ENCODE measurements at places on chromosomes 3 and 15.

- DNase-seq, result no peak
Measured at GRCh38 chr3:155553780-155554179, 191.1 kb downstream of the PLCH1 start.

DNA sequence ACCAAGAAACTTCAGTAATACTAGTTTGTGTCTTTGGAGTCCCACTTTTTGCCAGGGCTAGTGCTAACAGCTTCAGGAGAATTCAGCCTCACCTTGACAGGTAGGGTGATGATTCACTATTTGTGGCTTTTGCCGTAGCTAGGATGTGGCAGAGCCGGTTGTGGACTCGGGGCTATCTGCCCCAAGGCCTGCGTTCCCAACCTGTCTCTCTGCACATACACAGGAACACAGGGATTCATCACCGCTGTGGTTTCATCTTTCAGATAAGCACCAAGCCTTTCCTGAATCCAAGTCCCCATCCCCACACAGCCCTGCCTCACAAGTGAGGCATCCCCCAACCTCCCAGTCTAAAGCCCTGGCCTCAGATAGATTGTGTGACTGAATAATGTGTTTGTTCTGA lies 45.2 kb upstream of the POLG start:
- no peak for DNase-seq

- no peak for DNase-seq
Measured at GRCh38 chr15:59685737-59686297, 3.3 kb downstream of the BNIP2 start.

- DNase-seq, result no peak
Measured at GRCh38 chr3:141240286-141240685, 8.7 kb downstream of the PXYLP1 start.

DNA sequence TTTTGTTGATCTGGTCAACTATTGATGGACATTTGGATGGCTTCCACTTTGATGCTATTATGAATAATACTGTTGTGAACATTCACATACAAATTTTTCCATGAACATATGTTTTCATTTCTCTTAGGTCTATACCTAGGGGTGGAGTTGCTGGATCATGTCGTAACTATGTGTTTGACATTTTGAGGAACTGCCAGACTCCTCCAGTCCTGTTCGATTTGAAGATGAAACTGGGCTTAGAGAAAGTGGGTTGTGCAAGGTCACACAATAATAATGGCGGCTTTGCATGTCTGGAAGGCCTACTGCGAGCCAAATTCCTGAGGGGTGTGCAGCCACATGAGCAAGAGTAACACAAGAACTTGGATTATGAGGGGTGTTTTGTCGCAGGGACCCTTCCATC lies 2.6 kb downstream of the TSEN2 start:
- no peak for DNase-seq

DNA sequence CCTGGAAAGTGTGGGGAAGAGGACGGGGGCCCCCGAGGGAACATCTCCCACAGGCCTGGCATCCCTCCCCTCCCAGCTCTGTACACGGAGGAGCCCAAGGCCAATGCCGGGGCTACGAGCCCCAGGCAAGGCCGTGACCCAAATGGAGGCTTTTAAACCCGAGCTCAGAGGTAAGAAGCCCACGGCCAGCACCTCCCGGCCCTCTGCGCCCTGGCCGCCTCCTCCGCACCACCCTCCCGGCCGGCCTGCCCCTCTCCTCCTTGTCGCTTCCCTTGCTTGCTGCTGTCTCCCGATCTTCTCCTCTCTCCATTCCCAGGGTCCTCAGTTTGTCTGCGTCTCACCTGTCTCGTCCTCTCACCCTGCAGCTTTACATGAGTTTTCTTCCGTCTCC lies 1.3 kb downstream of the MUC4 start:
- no peak for DNase-seq

- peak; percentile 8 for DNase-seq
Measured at GRCh38 chr3:45795882-45796765, at the start of gene SLC6A20. Gene SLC6A20, minus strand, starts transcription at chr3:45796536. Its CDS starts 117 bp downstream, at chr3:45796419.

GRCh38 chr3:181457190-181457589 lies 254.5 kb upstream of the SOX2 start:
- DNase-seq, result no peak

- no peak for DNase-seq
Measured at GRCh38 chr3:102205647-102206046, 229.2 kb upstream of the ZPLD1 start.

GRCh38 chr3:195407531-195408409 lies 35.0 kb downstream of the ACAP2 start:
- DNase-seq, result no peak

DNA sequence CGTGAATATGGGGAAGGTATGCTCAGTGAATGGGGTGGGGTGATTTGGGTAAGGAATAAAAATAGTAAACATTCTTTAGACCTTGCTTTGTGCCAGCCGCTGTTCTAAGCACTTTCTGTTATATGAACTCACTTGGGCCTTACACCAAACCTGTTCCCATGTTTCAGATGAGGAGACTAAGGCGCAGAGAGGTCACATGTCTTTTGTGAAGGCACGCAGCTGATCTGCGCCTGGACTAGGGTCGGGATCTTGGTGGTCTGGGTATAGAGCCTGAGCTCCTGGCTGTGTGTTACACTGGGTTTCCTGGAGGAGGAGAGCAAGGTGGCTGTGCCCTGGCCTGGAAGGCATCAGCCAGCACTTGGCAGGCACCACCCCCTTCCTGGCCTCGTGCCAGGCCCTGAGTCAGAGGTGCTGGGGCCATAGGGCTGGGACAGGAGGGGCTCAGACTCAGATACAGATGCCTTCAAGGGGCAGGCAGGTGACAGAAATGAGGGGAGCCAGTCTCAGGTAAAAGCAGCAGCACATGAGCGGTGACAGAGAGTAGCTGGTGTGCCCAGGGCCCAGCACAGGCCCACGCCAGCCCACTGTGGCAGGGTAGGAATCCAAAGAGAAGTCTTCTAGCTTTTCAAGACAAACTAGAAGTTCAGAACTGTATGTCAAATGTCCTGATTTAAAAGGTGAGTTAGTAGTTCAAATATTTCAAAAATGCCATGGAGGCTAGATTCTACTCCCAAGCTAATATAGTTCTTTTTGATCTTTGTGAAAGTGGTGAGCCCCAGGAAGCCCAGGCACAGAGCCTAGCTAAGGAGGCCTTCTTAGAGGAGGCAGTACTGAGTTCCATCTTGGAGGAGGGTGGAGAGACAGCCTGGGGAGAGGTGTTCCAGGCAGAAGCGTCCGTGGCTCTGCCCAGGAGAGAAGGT lies 83.1 kb downstream of the DNAJB8 start:
- DNase-seq, result peak; percentile 32

DNA sequence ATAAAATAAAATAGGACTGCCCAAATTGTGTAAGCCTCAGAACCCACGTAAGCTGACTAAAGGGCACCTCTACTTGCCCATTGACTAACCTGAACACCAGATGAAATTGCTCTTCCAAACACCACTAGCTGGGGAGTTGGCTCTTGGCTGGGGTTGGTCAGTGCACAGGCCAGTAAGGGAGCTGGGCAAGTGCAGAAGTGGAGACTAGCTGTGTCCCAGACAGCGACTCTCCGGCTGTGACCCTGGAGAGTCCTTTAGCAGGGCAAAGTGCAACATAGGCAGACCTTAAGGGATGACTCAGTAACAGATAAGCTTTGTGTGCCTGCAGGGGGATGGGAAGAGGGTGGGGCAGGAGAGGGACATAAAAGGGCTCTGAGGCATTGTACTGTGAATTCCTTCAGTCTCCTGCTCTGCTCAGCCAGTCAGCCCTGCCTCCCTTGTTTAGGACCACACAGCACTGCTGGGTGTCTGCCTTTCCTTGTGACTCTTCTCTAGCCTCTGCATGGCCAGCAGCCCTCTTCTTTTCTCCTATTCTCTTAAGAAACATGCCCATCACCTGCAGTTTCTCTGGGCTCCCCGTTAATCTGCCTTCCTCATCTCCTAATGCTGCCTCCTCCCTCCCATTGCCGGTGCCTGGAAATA lies 13.2 kb downstream of the NR1I2 start:
- DNase-seq, result no peak

- DNase-seq, result no peak
Measured at GRCh38 chr3:49734752-49735151, 11.0 kb upstream of the GMPPB start.

GRCh38 chr15:55241891-55242290 lies 45.1 kb upstream of the RSL24D1 start:
- DNase-seq, result no peak

Measured in GM18507 (cell line).